Liver (tissue), 10 donors: ENCODE measurements at places on chromosomes 4 and X. TPM values are rescaled to one million over a fixed set of nuclear protein-coding genes. Genes with fewer than 3 reads are reported as not detected.

SSX4B gene
- polyA plus RNA-seq: not detected

FDCSP gene
- not detected for polyA plus RNA-seq

NWD2 gene
- polyA plus RNA-seq: not detected

SHISA3 gene
- 0.63 TPM for polyA plus RNA-seq

ZCCHC18 gene
- polyA plus RNA-seq: not detected
